ENCODE measurements at places on chromosomes 12 and 14.
A peak's percentile ranks its signal among the peaks of the same experiment; 100 is the strongest.

DNA sequence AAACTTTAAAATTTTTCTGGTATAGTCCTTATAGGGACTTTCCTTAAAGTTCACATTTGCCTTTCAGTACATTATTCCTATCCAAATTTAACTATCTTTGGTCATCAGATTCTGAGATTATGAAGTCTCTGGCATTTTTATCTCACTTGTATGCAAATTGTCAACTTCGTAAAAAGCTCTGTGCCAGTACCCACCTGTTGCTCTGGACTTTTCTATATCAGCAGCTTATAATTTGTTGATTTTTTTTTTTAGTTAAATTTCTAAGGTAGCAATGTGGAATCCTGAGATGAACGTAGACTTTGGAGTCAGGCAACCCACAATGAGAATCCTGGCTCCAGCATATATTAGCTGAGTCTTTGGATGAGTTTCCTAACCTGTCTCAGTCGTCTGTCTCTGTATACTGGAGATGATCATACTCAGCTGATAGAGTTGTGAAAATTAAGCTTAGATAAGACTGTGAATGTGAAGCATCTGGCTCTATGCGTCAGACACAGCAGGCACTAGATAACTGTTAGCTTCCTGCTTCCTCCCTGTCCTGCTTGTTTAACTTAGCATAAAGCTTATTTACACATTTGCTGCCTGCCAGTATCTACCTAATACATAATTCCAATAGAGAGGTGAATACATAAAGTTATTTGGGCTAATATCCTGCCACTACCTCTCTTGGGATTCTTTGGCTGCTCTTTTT, 59.8 kb downstream of the MARK3 start:
- no peak for DNase-seq

DNA sequence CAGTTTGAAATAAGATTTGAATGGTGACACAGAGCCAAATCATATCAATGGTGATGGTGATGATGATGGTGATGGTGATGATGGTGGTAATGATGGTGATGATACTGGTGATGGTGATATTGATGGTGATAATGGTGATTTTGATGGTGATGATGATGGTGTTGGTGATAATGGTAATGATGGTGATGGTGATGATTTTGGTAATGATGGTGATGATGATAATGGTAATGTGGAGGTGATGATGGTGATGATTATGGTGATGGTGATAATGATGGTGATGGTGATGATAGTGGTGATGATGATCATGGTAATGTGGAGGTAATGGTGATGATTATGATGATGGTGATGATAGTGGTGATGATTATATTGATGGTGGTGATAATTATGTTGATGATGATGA, 311.9 kb upstream of the SFSWAP start:
- no peak for DNase-seq

- DNase-seq, result peak; percentile 56
Observed at GRCh38 chr14:80954687-80955299, 628 bp upstream of the TSHR start.

DNA sequence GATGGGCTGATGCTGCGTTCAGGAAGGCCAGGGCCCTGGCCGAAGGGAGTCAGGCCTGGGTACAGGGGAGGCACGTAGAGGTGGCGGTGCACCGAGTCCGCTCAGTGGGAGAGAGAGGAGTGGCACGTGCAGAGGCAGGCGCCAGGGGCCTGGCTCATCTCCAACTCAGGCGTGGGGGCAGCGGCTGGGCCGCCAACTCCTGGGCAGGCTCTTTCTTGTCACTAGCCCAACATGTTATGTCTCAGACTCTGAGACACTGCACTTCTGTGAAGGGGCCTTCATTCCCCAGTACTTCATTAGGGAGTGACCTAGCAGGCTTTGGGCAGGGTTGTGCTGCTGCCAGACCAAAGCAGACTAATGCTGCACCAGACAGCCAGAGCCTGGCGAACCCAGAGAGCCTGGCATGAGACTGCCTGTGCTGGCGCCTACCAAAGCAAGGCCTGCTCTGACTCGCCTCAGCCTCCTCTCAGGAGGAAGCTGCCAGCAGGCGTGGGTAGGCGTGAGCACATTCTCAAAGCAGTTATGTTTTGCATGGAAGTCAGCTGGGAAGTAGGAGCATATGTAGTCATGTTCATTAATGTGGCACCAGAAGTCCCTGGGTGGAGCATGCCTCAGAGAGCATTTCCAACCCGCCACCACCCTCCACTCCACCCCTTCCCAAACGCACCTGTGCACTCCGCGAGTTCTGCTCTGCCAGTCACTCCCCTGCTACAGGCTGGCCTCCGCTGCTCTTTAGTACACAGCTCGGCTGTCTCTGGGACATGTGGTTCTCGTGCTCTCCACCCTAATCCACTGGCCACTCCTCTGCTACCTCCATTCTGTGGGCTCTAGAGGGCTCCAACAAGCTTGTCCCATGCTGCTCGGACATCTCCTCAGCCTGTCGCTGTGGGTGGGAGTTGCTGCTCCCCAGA, 9.7 kb downstream of the CKB start:
- DNase-seq, result no peak

DNA sequence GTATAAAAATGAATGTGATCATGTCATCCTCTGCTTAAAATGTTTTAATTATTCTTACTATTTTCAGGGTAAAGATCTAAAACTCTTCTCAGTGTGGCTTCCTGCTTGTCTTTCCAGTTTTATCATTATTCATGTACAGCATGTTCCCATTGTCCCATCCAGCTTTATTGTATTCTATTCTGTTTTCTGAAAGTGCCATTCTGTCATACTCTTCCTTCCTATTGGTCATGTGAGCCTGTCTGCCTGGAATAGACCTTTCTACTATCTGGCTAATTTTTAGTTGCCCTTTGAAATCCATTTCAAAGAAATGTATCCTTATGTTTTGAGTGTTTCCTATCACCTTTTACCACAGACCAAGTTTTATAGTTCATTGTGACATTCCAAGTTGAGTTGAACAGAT, 34.9 kb downstream of the PALS1 start:
- no peak for DNase-seq

DNA sequence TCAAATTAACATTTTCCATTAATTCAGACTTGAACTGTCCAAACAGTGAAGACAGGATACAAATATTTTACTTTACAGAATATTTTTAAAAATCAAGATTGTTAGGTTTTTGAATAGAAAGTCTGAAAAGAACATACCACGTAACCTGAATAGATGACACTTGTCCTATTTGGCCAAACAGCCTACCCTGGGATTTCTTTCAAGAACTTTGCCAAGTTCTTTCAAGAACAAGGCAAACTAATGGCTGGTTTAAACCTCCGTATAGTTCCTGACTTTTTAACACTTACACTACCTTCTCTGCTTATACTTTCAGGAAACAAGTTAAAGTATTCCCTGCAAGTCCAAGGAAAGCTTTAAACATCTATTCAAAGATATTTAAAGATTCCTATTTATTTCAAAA, 35.0 kb downstream of the MAP4K5 start:
- no peak for DNase-seq

GRCh38 chr14:82636426-82636825, 1102.8 kb upstream of the SEL1L start:
- no peak for DNase-seq

DNA sequence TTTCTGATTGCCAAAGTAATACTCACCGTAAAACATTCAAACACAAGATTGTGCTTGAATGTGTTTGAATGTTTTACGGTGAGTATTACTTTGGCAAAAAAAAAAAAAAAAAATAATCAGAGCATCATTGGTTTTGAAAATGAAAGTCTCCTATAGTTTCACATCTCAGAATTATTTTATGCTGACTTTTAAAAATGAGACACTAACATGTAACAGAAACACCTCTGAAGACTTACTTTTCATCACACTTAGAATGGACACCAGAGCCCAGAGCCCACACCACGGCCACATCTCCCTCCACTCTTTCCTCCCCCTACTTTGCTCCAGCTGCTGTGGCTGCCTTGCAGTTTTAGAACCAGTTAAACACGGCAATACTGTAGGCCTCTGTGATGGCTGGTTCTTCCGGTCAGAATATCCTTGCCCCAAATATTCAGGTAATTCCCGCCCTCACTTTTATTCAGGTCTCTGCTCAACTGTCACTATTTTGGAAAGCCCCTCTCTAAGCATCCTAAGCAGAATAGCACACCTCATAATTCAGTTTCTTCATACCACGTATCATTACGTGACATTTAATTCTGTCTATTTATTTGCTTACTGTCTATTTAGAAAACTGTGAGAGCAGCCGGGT, 138.9 kb upstream of the MAX start:
- DNase-seq, result no peak

DNA sequence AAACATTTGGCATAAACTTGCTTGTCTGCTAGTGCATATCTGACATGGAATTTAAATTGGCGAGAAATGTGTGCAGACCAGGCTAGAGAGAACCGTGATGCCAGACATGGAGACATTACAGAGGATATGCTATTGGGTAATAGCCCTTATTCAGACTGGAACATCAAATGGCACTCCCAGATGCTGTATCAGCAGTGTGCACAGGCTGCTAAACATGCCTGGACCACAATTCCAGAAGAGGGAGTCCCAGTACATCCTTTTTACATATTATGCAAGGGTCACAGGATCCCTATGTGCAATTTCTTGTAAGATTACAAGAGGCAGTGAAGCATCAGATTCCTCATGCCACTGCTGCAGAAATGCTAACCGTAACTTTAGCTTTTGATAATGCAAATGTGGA, 354.5 kb upstream of the FOXG1 start:
- no peak for DNase-seq

GRCh38 chr12:120759591-120760348, 34.1 kb downstream of the ACADS start:
- no peak for DNase-seq

DNA sequence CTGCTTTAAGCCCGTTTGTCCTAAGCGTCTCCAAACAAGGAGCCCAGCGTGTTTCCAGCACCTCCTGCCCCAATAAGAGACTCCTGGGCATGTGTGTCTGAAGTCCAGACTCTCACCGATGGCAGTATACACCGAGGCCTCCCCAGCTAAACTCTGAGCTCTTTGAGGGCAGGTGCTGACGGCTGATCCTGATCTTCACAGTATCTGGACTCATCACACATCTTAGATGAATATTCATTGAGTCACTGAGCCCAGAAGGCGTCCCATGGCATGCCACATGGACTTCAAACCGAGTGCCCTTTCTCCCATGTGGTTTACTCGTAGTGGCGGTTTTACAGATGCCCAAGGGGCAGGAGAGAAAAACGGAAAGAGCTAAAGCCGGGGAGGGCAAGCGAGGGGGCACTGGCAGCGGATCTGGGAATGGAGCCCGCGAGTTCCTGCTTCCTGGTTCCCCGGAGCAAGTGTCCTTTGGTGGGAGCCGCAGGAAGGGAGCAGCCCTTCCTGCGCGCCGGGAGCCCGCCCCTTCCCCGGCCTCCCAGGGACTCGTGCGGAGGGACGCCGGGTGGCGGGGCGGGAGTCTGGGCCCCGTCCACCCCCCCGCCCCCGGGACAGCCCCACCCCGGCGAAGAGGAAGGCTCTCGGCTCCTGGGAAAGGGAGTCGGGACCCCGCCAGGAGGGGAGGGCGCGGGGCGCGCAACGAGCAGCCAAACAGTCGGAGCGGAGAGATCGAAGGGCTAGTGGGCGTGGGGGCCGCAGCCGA, 585 bp upstream of the TEAD4 start:
- no peak for DNase-seq

DNA sequence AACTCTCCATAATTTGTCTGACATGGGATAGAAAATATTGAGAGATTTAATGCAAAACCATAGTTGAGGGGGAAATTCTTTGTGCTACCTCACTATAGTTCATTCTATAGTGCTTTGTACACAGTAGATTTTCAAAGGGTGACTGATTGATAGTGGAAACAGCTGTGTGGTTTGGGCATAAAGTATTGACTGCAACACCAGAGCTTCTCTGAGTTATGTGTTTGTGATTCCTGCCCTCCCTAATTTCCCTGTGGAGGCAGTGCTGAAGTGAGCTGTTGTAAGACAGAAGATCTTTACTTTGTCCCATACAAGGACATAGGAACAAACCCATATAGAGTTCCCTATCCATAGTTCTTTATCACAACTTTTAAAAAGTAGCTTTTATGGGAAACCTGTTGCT, 47.1 kb downstream of the PTPRQ start:
- DNase-seq, result no peak

DNA sequence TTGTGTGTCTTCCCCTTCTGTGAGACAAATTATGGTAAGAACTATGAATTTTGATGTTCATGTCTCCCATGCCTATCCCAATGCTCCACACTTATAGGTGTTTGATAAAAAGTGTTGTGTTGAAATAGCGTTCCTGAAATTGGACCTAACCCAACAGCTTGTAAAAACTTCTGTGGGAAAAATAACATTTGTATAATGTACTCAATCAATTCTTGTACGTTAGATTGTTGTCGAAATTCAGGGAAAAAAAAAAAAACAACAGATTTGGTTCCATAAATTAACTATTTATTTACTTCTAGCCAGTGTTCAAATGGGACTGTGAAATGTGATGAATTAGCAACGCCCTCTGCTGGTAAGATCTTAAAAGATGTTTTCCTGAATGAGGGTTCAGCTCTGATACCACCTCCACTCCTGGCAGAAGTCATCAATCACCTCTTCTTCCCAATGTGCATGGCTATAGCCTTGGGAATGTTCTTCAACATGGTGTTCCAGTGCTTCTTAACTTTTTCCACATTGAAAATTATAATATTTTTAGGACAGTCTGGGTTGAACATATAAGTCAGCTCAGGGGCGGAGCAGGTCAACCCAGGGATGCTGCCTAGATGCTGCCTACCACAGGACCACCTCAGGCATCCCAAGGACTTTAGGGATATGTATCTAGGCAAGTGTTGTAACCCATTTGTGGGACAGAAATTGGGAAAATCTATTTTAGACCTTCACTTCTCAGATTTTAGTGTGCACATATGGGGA, 170.6 kb downstream of the OTOGL start:
- DNase-seq, result no peak

Data from stimulated activated CD4-positive, alpha-beta T cell treated with anti-CD3 and anti-CD28 coated beads, Interleukin-1b, Interleukin-23, amount 100 ng/mL, for 1 hour (primary cell).